Smooth muscle cell of the coronary artery (primary cell): ENCODE measurements at places on chromosomes 7 and 10. TPM values are rescaled to one million over a fixed set of nuclear protein-coding genes. Genes with fewer than 3 reads are reported as not detected.

The FAM237B gene
- not detected in 2 replicates for total RNA-seq

The MASTL gene
- total RNA-seq, result 2.9 and 8.6 TPM in 2 replicates

The ELMO1 gene
- 0.15 and 3.2 TPM in 2 replicates for total RNA-seq

The HOXA9 gene
- not detected in 2 replicates for total RNA-seq

The GRB10 gene
- 32.6 and 107 TPM in 2 replicates for total RNA-seq
